ENCODE measurements at places on chromosomes 13 and 19.

GRCh38 chr19:15556634-15557181 is 48.4 kb downstream of the CYP4F22 start:
- no peak for DNase-seq

- no peak for DNase-seq
These were observed 32.7 kb upstream of the GPR183 start for GRCh38 chr13:99339736-99340397.

- no peak for DNase-seq
These were observed 29.1 kb downstream of the SIGLEC5 start for GRCh38 chr19:51600940-51601580.

DNA sequence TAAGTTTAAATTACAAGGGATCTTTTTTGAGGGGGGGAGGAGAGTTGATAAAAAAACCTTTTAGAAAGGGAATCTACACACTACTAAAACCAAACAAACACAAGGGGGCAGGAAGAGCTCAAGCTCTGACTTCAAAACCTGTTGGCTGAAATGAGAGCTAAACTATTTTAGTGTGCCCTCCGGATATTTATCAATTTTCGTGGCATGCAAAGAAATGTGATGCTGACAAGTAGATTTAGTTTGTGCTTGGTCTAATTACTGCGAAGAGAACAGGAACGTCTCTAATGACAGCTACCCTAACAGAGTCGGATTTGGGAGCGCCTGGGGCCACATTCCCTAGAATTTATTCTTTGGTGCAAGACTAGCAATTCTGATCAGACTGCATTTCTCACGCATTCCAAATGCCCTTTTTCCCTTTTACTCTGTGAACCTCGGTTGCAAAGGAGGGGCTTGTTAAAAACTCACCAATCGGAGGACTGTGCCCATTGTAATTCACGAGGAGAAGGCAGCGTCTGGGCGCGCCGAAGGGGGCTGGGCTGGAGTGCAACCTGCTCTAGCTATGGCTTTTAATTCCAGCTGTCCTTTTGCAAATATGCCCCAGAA is 802 bp upstream of the FREM2 start:
- DNase-seq: peak; percentile 56

DNA sequence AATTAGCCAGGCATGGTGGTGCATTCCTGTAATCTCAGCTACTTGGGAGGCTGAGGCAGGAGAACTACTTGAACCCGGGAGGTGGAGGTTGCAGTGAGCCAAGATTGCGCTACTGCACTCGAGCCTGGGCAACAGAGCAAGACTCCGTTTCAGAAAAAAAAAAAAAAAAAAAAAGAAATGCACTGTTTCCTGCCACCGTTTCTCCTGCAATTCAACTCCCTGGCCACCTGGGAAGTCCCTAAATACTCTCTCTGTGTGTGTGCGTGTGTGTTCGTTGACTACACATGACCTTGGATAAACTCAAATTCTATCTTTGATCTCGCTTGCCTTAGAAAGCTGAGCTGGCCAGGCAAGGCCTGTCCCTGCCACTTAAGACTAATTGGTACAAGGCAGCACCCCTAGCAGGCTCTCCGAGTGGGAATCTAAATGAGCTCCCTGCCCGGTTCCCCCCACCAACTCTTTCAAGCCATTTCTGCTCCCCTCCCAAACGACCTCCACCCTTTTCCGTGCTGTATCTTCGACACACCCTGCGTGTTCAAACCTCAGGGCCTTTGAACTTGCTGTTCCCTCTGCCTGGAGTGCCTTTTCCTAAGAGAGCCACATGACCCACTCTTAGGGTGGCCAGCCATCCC is 5.2 kb upstream of the BCAT2 start:
- no peak for DNase-seq

- DNase-seq: no peak
These were observed 256.4 kb upstream of the STARD13 start for GRCh38 chr13:33541962-33542308.

- no peak for DNase-seq
These were observed 143.5 kb downstream of the DNAJC15 start for GRCh38 chr13:43166644-43167457.

DNA sequence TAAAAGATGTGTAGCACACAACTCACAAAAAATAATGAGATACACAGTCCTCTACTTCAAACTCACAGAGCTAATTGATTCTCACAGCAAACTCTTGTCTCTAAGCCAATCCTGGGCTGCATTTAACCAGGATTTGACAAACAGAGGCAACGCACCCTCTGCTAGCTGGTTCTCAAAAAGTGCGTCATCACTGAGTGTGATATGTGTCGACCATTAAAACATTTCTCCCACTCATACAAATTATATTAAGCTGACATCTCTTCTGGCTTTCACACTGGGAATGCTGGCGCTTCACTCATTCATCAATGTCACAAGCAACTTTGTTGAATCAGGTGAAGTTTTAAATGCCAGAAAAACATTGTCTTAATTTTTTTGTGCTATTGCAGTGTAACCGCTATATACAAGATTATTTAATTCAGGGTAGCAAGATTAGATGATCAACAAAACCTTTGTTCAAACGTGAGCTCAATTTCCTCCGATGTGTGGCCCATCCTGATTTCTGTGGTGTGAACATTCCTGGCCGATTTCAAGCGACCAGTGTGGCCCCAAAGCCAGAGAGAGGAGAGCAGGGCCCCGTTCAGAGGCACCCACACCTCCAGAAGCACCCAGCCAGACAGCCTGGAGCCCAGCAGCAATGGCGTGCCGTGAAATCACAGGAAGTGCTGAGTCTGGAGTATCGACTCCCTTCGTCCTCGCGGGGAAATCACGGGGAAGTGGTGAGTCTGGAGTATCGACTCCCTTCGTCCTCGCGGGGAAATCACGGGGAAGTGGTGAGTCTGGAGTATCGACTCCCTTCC is 49.4 kb downstream of the RASA3 start:
- no peak for DNase-seq

DNA sequence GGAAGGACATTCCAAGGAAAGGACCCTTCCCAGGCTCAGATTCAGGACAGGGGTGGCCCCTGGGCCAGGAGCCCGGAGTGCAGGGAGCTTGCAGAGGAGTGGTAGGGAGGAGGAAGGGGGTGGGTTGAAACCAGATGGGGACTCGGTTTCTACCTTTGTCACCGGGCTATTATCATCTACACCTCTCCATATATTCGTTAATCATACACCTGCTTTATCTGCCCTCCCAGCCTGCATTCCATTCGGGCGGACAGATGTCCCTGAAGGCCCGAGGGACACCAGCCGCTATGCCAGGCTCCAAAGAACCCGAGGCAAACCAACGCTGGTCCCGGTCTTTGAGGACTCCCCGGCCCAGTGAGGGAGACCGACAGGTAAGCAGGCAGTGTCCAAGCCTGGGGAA is 15.5 kb upstream of the MYH14 start:
- no peak for DNase-seq

DNA sequence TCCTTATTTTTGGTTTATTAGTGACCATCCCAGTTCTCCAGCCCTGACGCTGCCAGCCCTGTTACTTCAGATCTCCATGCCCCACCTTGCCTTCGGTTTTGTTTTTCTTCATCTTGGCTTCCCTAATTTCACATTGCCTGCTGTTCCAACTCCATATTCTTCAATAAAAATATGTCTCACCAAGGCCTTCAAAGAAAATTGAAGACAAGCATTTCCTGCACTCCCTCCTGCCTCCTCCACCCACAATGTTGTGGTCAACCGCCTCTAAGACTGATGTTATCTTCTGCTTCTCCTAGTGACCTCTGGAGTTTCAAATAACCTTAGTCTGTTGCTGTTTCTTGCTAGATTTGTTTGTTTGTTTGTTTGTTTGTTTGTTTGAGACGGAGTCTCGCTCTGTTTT is 14.6 kb downstream of the PLD3 start:
- no peak for DNase-seq

DNA sequence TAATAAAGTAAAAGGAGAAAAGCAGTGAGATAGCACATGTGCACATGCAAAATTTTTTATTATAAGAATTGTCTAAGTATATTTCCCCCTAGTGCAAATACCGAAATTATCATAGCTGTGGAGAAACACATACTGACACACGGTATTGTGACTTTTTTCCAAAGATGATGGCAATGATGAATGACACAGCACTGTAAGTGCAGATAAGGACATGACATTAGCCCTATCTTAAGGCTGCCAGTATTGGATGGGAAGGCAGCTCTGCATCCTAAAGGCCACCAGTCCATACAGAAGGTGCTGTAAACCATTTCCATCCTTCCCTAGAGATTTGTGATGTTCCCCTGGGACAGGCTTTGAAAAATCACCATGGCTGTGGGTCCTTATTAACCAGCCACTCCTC is 11.5 kb upstream of the MICU2 start:
- no peak for DNase-seq

- no peak for DNase-seq
These were observed 65.3 kb downstream of the PEPD start for GRCh38 chr19:33456076-33456844.

GRCh38 chr19:16846901-16847300 is 17.7 kb downstream of the SIN3B start:
- DNase-seq: no peak

DNA sequence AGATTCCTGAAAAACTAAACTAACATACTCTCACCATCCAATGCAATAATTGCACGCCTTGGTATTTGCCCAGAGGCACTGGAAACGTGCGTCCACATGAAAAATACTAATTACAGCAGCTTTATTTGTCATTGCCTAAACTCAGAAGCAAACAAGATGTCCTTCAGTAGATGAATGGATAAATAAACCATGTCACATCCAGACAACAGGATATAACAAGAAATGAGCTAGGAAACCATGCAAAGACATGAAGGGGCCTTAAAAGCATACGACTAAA is 25.0 kb downstream of the ELL start:
- no peak for DNase-seq

DNA sequence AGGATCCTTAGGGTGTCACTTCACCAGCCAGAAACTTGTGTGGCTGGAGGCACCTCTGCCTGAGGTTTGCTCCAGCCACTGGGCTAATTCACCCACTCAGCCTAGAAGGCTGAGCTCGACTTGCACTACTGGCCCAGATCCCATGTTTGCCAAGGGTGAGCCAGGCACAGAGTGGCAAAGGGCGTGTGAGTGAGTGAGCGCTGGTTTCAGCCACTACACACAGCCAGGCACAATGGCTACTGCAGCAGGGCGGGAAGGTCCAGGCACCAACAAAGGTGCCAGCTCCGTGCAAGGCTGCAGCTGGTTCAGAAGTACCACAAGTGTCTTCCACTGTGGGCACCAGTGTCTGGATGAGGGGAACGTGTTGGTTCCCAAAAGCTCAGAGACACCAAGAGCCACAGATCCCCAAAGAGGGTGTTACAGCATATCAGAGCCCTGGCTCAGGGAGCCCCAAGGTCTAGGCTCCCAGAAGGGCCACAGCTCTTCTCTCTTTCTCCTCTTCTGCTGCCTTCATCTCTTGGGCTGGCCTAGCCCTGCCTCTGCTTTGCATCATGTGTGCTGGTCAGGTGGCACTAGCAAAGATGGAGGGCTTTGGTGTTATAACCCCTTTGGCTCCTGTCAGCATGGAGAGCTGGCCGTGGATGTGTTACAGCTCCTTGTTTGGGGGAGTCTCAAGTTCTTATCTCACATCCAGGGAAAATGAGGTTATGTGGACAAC is 736.3 kb upstream of the KLHL1 start:
- DNase-seq: no peak

DNA sequence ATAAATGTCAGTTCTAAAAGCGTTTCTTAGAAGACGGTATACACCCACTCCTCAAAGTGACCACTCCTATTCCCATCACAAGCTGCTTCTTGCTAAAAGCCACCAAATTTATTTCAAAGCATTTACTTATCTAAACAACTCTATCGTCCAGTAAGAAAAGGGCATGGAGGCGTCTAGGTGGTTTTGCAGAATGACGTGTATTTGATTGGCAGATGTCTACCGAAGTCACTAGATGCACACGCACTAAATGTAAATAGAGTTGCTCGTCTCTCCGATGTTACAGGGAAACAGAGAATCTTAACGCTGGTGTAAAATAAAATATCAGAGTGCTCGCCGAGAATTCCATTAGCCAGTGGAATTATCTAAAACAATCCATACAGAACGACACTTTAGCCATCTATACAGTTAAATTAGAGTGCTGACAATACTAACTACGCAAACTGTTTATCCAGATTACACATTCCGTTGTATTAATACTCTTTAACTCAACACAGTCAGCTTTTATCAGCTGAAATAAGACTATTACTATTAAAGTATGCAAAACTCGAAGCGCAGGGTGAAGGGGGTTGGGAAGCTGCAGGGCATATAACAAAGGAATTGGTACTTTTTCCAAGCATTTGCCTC is 1.9 kb downstream of the KLF12 start:
- peak; percentile 38 for DNase-seq

DNA sequence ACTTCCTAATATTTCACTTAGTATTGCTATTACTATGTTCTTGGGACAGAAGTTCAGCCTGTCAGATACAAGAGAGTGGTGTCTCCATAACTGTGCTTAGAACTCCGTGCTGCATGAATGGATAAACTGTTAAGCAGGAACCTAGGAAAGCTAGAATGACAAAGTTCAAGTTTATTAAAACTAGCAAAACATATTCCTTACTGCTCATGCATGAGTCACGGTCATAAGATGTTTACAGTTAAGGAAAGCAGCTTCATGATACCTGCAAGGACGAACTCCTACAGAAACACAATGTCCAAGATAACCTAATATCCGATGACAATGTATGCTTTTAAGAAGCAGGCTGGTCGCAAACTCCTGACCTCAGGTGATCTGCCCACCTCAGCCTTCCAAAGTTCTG is 6.0 kb upstream of the ZNF765 start:
- DNase-seq: no peak

DNA sequence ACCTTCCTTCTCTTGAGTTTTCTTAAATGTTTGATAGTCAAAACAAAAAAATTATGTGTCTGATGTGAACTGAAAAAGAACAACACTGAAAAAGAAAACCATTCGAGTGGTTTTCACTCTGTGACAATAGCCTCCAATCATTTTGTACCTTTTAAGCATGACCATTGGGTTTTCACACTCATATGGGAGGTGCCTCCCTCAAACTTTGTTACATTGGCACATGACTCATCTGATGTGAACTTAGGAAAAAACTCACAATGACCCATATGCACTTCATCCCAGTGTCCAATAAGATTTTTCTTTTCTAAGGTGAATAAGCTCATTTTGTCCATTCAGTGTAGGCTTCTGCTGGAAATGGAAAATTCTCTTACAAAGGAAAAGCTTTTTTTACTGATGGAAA is 66.6 kb upstream of the XPO4 start:
- DNase-seq: no peak
